Karpas-422 (cell line): ENCODE measurements at places on chromosomes 7 and 10. TPM values are rescaled to one million over a fixed set of nuclear protein-coding genes. Genes with fewer than 3 reads are reported as not detected.

The DOCK1 gene
- total RNA-seq, result not detected in 2 replicates

The GARIN1A gene
- total RNA-seq, result 1.1 and 1.8 TPM in 2 replicates

The SVOPL gene
- total RNA-seq, result not detected in 2 replicates

The IDI2 gene
- not detected in 2 replicates for total RNA-seq

The ADCYAP1R1 gene
- 0.25 and 0.52 TPM in 2 replicates for total RNA-seq

GRCh38 chr10:125992254-125992653, 95.9 kb downstream of the FANK1 start:
- H3K27ac ChIP-seq, result no peak overlapping the region
- no peaks in the 10 kb centered on the region for H3K27me3 ChIP-seq
- no peak for DNase-seq

DNA sequence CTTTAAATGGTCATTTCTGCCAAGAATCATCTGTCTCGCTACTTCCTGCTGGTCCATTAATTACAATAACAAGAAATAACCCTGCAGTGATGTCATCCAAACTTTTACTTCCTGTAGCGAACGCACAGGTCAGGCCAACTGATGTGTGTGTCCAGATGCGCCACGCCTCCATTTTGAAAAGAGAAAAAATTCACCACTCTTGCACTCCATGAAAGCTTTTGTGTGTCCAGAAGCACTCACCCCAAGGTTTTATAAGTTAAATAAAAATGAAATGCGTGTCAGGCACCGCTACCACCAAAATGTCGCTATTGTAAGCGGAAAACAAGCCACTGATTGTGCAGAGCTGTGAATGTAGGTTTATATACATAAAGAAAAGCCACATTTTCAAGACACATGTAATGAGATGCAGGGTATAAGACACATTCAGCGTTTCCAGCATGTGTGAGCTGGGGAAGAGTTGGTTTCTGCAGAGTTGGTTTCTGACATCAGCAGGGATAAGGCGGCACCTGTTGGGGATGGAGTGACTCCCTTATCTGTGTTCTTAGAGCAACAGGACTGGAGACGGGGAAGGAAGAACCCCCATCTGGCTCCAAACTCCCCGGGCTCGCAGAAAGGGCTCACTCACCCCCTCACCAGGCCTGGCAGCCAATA, 83.3 kb downstream of the CTBP2 start:
- DNase-seq, result no peak
- H3K36me3 ChIP-seq, result no peaks in the 10 kb centered on the region
- H3K27ac ChIP-seq, result no peak overlapping the region
- H3K4me1 ChIP-seq, result no peaks in the 10 kb centered on the region
- no peak overlapping the region for H3K4me3 ChIP-seq

DNA sequence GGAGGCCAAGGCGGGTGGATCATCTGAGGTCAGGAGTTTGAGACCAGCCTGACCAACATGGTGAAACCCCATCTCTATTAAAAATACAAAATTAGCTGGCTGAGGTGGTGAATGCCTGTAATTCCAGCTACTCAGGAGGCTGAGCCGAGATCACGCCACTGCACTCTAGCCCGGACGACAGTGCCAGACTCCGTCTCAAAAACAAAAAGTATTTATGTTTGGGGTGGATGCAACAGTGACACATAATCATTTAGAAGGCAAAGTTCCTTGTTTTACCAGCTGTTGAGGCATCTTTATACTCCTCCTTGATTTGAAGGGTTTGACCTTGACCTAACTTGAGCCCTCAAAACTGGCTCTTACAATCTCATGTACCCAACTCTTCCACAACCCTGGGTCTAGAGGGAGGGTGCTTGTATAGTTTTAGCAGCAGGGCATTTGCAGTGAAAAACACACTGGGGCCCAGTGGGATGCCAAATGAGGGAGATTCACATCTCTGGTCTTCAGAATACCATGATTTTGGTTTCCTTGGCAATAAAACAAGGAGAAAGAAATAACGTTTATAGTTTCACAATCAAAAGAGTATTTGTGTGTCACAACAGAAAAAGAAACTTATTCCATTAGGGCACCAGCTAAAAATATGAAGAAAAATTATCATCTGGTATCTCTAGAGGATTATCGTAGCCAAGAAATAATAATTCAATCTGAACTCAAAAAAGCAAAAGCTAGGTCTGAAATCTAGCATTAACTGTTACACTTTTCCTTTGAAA, 14.2 kb upstream of the TMEM254 start:
- no peak overlapping the region for H3K4me3 ChIP-seq
- H3K27me3 ChIP-seq, result no peaks in the 10 kb centered on the region
- no peak for DNase-seq
- H3K4me1 ChIP-seq, result no peaks in the 10 kb centered on the region

GRCh38 chr7:143487566-143487965, 9.9 kb downstream of the TAS2R41 start:
- H3K4me3 ChIP-seq, result no peak overlapping the region
- H3K27me3 ChIP-seq, result no peaks in the 10 kb centered on the region
- H3K4me1 ChIP-seq, result peaks cover 10% of the 10 kb centered on the region
- DNase-seq, result no peak
- H3K36me3 ChIP-seq, result no peaks in the 10 kb centered on the region

DNA sequence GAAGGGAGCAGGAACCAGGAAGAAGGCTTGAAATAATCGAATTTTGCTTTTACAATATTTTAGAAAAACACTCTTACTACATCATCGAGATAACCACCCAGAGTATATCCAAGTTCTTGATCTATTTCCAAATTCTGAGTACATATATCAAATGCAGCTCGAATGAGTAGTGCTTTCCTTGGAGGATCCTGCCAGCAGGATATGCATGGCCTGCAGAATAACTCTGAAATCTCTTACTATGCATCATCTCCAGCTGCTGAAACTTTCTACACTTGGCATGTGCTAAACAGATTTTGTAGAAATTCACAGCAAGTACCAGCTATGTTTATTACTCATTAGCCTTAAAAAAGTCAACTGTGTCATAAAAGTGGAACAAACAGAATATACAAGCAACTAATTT, 44.0 kb upstream of the ANK3 start:
- no peaks in the 10 kb centered on the region for H3K36me3 ChIP-seq
- no peak overlapping the region for H3K27ac ChIP-seq
- no peak overlapping the region for H3K4me3 ChIP-seq
- DNase-seq, result no peak
- H3K27me3 ChIP-seq, result no peaks in the 10 kb centered on the region
